Bronchial epithelial cell (primary cell): ENCODE measurements at places on chromosomes 6 and 20. TPM values are rescaled to one million over a fixed set of nuclear protein-coding genes. Genes with fewer than 3 reads are reported as not detected.

Gene DYNLT2
- total RNA-seq = 1.0 and 1.1 TPM in 2 replicates

Gene PLN
- not detected in 2 replicates for total RNA-seq

Gene CRNKL1
- total RNA-seq = 14.0 and 14.1 TPM in 2 replicates

Gene TRIM15
- not detected in 2 replicates for total RNA-seq

Gene EFCAB8
- under 0.01 and 0.38 TPM in 2 replicates for total RNA-seq

Gene CTAGE9
- not detected in 2 replicates for total RNA-seq

Gene EMILIN3
- not detected in 2 replicates for total RNA-seq

Gene GRM4
- under 0.01 TPM in 1 of 2 replicates, not detected in the other for total RNA-seq

Gene EGFL8
- total RNA-seq = 0.26 and 1.7 TPM in 2 replicates

Gene UBE2C
- total RNA-seq = 0.26 and 1.8 TPM in 2 replicates

Gene MOG
- total RNA-seq = not detected in 2 replicates

GRCh38 chr6:36216559-36216958 lies 20.0 kb downstream of the BRPF3 start:
- peak; percentile 41 for DNase-seq

DNA sequence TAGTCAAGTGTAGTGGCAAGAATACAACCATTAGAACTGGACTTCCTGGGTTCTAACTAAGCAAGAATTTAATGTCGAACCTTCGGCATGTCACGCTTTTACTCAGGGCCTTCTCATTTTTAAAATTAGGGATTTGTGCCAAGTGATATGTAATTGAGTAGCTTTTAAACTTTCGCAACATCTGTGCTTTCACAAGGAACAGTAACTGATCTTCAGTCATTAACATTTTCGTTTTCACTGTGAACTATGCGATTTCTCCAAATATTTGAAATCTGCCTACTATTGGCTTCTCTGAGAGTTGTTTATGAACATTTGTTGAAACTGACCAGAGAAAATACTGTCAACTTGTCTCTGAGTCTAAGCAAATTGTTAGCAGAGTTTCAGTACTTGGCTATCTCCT lies 27.6 kb downstream of the GRM1 start:
- DNase-seq = no peak

DNA sequence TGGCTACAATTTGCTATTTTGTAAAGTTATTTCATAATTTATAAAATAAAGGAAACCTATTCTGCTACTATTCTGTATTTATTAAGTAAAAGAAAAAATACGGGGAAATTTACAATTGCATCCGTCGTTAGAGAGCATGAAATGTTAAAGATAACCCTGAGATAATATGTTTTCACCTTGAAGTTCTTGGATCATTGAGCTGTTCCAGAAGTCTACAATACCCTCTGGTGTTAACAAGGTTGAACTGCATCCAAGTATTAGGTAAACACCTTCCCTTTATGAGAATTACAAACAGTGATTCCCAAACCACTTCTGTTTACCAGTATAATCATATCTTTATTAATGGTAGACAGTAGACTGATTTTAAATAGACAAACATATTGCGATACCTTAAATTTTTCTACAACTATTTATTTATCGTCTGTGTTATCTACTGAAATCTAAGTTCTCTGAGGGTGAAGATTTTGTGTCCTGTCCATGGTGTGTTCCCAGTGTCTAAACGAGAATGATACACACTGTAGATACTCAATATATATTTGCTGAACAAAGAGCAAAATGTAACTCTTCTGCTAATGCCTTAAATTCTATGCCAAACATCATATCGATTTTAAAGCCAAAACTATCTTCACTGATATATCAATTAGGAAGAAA lies 28.2 kb downstream of the TBC1D32 start:
- peak; percentile 63 for DNase-seq

DNA sequence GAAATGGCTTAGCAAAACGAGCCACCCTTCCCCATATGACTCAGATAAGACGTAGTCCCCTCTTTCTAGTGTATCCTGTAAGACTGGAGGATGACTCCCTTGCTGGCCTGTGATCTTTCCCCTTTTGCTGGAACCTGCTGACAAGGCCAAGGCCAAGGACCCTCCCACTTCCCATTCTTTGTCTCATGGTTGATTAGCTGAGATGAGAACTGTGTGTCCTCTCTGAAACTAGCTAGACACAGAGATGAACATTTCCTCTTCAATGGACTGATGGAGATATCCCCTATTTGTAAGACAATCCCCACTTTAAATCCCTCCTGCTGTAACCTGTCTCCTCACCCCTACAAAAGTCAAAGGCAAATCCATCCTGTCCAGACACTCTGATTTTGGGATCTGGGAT lies 33.4 kb upstream of the SCRT2 start:
- DNase-seq = no peak

GRCh38 chr6:12636336-12636735 lies 80.2 kb upstream of the PHACTR1 start:
- no peak for DNase-seq

- no peak for DNase-seq
Observed at GRCh38 chr6:104579310-104579863, 280.3 kb downstream of the HACE1 start.

DNA sequence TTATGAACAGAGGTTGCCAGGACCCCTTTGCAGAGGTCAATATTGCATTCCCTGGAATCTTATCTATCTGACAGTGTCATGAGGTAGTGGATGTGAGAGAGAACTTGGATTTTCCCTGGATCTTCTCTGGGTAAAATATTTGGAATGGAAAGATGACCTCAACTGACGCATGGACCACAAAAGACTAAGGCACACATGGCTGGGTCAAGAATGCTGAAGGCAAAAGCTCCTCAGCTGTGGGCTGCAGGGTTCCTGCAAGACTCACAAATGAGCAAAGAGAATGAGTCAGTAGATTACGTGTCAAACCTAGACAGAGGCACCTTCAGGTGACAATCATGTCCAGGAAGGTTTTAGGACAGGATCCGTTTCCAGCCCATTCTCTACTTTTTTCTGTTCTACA lies 484.0 kb downstream of the C6orf118 start:
- DNase-seq = peak; percentile 31

GRCh38 chr20:10501402-10501801 lies 66.3 kb downstream of the SLX4IP start:
- peak; percentile 20 for DNase-seq

- DNase-seq = no peak
Observed at GRCh38 chr6:131013495-131013894, 49.5 kb downstream of the EPB41L2 start.

GRCh38 chr6:142714951-142715785 lies 229.8 kb downstream of the HIVEP2 start:
- DNase-seq = no peak

DNA sequence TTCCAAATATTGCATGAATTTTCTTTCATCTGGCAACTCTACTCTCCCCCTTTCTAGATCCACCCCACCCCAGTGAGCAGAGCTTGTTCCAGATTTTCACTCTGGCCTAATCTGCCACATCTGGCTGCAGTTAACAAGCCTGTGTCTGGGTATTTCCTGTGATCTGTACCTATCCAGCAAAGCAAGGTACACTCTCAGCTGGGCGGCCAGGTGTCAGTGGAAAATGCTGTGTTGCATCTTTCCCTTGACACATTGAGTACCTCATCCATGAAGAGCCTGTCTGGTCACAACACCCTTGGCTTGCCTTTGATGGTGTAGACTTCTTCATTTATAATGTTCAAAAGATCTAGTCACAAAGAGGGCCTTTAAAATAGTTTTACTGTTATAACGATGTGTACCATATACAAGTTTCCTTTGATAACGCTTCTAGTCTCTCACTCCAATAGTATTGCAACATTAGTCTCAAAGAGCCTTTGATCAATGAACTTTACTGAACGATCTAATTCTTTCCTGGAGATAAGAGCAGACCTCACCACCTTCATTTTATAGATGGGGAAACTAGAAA lies 6.0 kb upstream of the RNF182 start:
- DNase-seq = no peak

DNA sequence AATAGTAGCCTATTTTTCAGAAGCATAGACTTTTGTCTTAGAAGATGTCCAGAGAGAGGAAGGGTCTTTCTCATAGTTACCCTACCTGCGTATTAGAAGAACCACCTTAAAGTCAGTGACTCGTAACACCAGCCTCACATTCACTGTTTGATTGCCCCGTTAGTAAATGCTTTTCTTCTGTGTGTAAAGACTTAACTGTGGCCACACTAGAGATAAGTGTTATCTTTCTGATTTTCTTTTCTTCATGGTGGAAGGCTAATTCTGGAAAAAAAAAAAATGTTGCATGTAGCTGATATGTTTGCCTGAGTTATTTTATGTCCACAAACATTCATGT lies 83.9 kb downstream of the SAMD3 start:
- no peak for DNase-seq

GRCh38 chr6:86459978-86460377 lies 477.4 kb upstream of the HTR1E start:
- DNase-seq = no peak

GRCh38 chr20:2799688-2800520 lies 523 bp downstream of the CPXM1 start:
- no peak for DNase-seq

- DNase-seq = no peak
Observed at GRCh38 chr20:6295127-6295866, 172.5 kb upstream of the FERMT1 start.

- no peak for DNase-seq
Observed at GRCh38 chr6:105501246-105501645, 98.4 kb upstream of the PREP start.

GRCh38 chr6:162906479-162906878 lies 178.7 kb downstream of the PACRG start:
- no peak for DNase-seq

DNA sequence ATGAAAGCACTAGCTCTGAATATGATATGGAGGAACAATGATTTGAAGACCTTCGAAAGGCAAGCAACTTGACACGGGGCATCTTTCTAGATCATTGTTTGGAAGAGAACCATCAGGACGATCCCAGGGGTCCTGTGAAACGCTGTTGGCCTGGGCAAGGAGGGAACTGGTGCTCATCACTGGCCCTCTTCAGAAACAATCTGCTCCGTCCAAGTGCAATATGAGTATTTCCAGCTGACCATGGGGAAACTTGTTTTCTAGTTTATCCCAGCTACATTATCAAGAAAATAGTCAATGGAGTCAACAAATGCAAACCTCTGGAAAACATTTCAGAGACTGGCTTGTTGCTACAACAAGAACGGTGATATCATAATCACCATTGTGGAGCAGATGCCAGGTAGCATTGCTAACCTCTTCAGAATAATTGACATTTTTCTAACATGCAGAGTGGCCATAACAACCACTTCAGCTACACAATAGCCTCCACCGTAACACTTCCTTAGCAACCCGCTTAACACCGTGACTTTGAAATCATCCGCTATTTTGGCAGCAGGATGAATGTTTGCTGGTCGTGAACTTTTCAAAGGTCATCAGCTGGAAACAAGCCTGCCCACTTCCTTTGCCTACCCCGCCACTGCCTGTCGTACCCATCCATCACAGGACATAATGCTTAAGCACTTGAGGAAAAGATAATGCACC lies 112.0 kb upstream of the PDE10A start:
- peak; percentile 75 for DNase-seq

DNA sequence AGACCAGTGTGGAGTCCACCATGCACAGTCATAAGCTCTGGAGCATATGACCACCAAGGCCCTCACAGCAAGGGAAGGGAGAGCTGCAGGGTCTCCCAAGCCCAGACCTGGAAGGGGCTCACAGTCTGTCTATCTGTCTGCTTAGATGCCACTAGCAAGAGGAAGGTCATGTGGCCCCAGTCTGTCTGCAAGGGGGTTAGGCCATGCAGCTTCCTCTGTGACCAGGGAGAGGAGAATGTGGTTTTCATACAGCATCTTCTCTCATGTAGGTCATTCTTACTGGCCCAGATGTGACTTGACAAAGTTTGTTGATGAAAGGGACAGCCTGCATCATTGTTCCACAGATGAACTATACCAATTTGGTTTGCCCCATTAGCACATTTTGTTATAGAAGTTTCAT lies 260.8 kb downstream of the FARS2 start:
- DNase-seq = no peak
